ENCODE measurements at places on chromosomes 7 and 10.

GRCh38 chr7:46603296-46603752 lies 682.3 kb upstream of the IGFBP3 start:
- no peak for DNase-seq

DNA sequence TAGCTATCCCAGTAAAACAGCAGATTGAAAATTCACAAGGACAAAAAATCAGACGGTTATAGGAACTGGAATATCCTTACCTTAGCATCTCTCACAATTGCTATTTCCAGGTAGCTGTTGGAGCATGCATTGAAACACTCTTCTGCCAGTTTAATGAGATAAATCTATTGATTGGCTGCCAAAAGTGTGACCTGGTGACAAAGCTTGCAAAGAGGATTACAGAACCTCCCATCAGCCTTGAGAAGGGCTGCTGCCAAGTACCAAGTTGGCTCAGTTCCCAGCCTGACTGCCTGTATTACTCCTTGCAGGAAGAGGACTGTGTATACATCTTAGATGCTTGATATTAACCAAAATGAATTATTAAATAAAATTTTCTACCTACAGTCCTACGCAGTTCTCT lies 5.1 kb downstream of the PRLHR start:
- DNase-seq, result no peak

DNA sequence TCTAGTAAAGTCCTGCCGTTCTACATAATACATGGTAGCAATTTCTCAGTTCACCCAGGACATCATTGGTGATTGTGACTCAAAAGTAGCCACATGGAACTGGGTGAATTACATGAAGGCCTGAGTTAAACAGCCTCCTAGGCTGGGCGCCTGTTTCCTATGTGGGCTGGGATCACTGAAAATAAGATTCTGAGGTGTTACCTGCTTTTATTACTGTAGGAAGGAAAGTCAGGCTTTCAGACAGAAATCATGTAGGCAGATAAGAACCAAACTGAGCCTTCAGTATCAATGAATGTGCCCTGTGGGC lies 160.4 kb downstream of the CAMK1D start:
- no peak for DNase-seq

DNA sequence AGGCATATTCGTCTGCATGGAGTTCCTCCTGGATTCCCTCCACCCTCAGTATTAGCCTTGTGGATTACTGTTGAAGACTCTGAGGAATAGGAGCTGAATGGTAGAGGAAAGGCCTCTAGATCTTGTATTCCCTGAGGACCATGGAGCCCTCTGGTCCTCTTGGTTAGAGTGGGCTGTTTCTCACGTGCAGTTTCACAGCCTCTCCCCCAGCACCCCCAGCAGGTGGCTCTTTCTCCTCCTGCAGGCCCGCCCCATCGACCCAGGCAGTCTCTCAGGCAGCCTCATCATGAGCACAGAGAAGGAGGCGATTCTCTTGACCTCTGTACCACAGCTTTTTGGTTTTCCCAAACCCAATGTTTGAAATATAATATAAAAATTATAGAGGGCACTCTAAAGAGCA lies 102.0 kb downstream of the WNT2 start:
- DNase-seq, result no peak

- DNase-seq, result no peak
Observed at GRCh38 chr10:103660364-103661197, 167.1 kb downstream of the NEURL1 start.

- no peak for DNase-seq
Observed at GRCh38 chr10:77045085-77045484, 592.5 kb downstream of the KCNMA1 start.

GRCh38 chr10:21529032-21529910 lies 3.8 kb upstream of the SKIDA1 start:
- no peak for DNase-seq

DNA sequence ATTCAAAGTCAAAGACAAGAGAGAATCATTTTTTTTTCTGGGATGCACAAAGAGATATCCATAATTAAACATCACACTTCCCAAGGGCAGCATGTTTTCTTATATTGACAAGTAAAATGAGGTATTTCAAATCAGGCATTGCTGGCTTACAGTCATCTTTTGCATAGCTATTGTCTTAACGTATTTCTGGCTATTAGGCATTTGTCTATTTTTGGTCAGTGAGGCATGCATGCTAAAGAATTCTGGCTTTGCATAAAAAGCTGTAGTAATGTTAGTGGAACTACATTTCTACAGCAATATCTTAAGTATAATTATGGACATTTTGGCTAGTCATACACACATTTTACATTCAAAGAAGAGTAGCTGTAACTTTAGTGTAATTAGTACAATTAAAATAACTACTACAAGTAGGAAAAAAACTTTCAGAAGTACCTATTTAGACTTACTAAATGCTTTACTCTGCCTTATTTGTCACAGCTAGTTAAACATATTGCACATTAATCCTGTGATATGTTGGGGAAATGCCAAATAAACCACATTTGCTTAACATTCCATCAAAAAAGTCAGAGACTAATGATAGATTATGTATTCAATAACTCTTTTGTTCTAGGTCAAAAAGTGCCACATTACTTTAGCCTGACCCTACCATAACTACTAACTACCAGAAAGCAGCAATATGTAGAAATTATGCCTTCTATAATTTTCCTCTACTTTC lies 76.4 kb downstream of the RELN start:
- DNase-seq, result no peak

GRCh38 chr7:131691454-131692130 lies 135.2 kb upstream of the PODXL start:
- DNase-seq, result no peak

DNA sequence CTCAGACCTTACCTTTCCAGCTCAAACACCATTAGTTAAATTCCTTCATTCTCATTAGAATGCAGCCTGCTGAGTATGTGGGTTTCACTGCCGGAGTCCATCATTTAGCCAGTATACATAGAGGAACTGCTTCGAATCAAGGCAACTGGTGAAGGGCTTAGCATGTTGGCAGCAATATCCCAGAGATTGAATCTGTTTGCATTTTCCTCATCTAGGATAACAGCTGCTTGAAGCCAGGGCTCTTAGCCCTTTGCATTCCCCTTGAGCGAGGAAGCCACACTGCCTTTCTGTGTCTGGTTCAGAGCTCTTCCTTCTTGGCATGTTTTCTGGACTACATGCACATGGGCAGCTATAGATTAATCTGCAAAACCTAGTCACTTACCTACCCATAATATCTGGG lies 14.7 kb downstream of the NODAL start:
- no peak for DNase-seq

DNA sequence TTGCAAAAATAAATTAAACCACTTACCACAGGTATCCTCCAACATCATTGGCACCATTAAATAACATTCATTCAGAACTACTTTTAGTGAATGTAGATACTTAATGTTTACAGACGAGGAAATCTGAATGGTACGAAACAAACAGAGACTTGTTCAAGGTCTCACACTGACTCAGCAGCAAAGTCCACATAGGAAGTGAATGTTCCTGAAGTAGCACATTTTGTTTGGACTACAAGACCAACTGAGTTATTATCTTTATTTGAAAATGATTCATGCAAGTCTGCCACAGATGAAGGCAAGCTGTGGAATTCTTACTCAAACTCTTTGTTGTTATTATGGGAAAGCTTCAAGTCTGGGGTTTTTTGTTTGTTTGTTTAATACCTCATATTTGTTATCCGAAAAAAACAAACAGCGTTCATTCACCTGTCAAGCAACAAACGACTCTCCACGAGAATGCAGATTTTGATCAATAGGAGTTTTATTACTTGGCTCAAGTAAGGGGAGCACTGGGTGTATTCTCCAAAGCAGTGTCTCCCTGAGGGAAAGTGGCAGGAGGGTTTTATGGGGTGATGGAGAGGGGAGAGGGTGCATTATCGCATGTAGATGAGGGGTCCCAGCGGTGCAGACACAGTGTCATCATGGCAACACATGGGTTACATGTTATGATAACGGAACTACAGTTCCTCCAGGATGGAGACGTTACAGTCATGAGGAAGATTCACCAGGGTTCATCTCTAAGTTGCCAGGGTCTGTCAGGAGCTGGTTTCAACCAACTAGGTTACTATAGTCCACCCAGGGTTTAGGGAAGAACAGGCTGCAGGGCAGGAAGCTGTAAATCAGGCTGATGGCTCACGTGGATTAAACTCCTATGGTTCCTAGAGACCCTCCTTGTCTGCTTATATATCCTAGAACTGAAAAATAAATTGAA lies 147.7 kb upstream of the AKR1E2 start:
- no peak for DNase-seq

- no peak for DNase-seq
Observed at GRCh38 chr10:127307338-127307737, 110.9 kb upstream of the INSYN2A start.

- DNase-seq, result no peak
Observed at GRCh38 chr7:96238976-96239766, 82.7 kb downstream of the SLC25A13 start.

- DNase-seq, result no peak
Observed at GRCh38 chr10:79269443-79269842, 77.8 kb upstream of the PPIF start.

GRCh38 chr7:92778972-92779371 lies 57.4 kb downstream of the CDK6 start:
- DNase-seq, result no peak

- DNase-seq, result no peak
Observed at GRCh38 chr7:1288996-1289551, 56.4 kb downstream of the UNCX start.

DNA sequence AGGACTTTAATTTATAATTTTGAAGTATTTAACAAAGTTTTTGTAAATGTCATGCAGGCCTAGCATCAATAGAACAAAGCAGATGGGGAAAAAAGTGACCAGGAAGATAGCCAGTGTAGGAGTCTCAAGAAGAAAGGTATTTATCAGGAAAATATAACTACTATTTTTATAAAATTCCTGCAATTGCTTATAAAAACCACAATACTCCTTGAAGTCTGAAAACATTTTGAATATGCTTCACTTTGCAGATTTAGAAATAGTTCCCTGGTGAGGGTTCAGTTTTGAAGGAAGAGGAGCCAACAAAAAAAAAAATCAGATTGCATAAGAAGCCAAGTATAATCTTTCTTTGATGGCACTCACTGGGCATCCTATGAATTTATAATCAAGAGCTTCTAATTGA lies 34.1 kb downstream of the MTERF1 start:
- DNase-seq, result no peak

GRCh38 chr7:43077732-43078391 lies 34.6 kb upstream of the HECW1 start:
- DNase-seq, result no peak

DNA sequence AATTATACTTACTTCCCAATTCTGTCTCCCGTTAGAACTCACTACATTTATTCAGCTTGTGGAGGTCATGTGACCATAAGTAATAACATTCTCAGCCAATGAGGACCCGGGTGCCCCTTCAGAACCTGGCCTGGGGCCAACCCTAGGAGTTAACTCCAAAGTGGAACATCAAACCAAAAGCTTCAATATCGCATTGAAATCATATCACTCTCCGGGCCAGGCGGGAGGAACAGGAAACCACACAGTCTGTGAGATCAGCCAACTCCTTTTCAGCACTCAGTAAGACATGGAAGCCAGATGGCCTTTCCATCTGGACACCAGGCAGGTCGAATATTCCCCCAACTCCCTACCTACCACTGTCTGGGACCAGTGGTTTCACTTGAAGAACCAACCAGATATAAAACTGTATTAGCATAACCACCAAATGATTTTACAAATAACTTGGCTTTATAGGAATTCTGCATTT lies 5.5 kb downstream of the CREB3L2 start:
- no peak for DNase-seq

DNA sequence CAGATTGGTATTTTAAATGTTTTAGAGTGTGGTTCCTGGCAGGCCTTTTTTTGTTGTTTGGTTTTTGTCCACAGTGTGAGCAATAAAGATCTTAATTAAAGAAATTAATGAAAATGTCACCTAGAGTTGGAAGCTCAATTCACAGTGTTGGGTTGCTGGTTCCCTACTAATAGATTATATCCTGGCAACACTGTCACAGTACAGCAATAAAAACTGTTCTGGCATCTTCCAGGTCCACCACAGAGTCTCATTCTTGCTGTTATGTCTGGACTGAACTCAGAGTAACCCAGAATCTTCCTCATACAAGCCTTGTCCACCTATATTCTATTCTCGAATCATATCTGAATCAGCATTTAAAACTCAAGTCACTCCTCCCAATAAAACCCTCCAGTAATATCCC lies 212.4 kb upstream of the LRRTM3 start:
- DNase-seq, result no peak

DNA sequence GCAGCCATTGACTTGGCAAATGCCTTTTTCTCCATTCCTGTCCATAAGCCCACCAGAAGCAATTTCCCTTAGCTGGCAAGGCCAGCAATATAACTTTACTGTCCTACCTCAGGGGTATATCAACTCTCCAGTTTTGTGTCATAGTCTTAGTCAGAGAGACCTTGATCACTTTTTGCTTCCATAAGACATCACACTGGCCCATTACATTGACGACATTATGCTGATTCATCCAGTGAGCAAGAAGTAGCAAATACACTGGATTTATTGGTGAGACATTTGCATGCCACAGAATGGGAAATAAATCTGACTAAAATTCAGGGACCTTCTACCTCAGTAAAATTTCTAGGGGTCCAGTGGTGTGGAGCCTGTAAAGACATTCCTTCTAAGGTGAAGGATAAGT lies 649.7 kb upstream of the ANKRD30A start:
- no peak for DNase-seq

DNA sequence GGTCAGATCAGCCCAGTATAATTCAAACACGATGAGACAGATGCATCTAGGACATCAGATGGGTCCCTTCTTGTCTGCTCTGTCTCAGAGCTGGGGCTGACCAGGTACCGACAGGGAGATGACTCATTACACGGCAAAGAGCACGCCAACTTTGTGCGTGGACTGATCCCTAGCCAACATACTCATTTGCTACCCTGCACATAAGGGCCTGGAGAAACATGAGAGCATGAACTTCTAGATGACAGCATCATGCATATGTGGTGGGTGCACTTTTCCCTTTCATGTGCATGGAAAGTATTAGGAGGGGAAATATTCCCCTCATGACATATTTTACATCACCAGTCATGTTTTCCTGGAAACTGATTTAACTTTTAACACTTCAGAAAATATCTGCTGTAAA lies 35.1 kb upstream of the NPVF start:
- no peak for DNase-seq

DNA sequence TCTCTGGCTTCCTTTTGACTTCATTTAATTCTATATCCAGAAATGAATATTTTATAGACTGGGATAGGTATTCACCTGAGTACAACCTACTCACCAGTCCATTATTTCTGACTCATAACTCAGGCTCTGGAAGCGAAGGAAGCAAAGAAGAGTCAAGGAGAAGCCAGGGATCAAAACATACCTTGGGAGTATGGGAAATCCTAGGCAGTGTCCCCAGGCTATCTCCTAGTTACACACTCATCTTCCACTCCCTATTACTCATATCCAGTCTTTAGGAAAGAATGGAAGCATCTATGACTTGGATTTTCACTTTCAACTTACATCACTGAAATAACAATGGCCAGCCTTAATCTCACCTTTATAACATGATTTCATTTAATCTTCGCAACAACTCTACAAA lies 40.9 kb upstream of the ELAPOR2 start:
- no peak for DNase-seq
